Activated CD4-positive, alpha-beta memory T cell treated with anti-CD3 and anti-CD28 coated beads, Interleukin-2, amount 10 ng/mL, durations not matched to agents 7 days and 5 days (primary cell): ENCODE measurements at places on chromosomes 12 and 14. TPM values are rescaled to one million over a fixed set of nuclear protein-coding genes. Genes with fewer than 3 reads are reported as not detected.

Gene IKBIP
- 25.5 TPM for total RNA-seq

Gene SOAT2
- 1.5 TPM for total RNA-seq

Gene L2HGDH
- total RNA-seq: 10.0 TPM

Gene CFAP251
- total RNA-seq: 2.2 TPM

Gene SLC16A7
- 20.4 TPM for total RNA-seq

- no peak for DNase-seq
Observed at GRCh38 chr12:56721216-56721615, 3.9 kb downstream of the NACA start.

DNA sequence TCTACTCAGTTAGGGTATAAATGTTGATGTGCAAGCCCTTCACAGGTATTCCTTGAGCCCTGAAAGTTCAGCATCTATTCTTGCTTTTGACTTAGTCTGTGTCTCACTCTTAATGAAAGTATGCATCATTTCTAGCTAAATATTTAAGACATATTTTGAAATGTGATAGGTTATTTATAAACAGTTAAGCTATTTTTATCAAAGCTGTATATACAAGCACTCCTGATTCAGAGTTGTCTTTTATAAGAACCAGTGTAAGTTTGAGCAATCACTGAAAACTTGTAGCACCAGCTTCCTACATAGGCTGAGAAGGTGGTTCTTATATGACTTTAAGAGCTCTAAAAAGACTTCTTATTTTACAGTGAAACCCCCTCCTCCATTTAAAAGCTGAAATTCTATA is 98.6 kb downstream of the MYF5 start:
- no peak for DNase-seq

- DNase-seq: no peak
Observed at GRCh38 chr12:66717036-66717673, 38.3 kb upstream of the GRIP1 start.

- DNase-seq: no peak
Observed at GRCh38 chr12:65343801-65344200, 65.3 kb downstream of the MSRB3 start.

GRCh38 chr12:64720884-64721283 is 38.3 kb downstream of the GNS start:
- no peak for DNase-seq

GRCh38 chr12:60174941-60175340 is 579.1 kb downstream of the SLC16A7 start:
- DNase-seq: no peak

GRCh38 chr14:69553252-69553651 is 21.4 kb downstream of the CCDC177 start:
- no peak for DNase-seq

DNA sequence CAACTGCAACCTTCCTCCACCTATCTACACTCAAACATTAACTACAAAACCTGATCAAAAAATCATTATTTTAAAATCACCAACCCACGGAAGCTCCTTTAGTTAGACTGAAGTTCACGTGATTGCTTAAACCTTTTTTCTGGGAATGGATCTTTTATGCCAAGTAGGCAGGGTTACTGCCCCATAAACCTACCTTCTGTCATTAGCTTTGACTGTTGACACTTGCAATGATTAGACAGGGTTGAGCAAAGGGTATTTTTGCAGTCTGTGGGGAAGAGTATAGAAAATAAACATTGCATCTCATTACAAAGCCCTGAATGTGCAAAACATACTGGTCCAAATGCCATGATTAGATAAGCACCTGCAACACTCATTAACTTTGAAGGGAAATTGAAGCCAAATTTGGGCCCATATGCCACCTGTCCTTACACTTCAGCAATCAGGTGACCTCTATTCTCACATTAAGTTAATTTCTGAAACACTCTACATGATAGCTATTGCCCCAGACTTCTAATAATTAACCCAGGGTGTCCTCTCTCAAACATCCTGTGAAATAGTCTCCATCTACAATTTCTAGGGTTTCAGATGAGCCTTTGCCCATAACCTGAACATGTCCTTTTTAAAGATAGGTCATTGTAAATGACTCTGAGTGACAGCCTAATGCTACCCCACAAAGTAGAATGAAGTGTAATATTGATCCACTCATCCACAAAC is 156.0 kb upstream of the PLEKHG7 start:
- no peak for DNase-seq

DNA sequence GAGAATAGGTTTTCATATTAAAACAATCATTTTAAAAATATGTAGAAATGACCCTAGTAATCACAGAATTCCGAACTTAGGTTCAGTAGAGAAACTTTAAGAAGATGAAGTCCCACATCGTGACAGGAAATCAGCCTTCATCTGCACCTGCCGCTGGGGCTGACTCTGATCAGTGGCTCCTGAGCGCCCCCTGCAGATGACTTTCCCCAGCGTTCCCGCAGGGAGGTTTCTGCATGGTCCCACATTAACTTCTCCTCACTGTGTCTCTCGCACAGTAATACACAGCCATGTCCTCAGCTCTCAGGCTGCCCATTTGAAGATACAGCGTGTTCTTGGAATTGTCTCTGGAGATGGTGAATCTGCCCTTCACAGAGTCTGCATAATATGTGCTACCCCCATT is 1131.1 kb downstream of the TMEM121 start:
- DNase-seq: peak; percentile 68

- no peak for DNase-seq
Observed at GRCh38 chr12:130951636-130952035, 2.1 kb upstream of the ADGRD1 start.
